A549 treated with dexamethasone at 1 μM for 4 hours (cell line): ENCODE measurements at places on chromosomes 2 and 18. TPM values are rescaled to one million over a fixed set of nuclear protein-coding genes. Genes with fewer than 3 reads are reported as not detected.

Gene ARHGEF4
- total RNA-seq: 7.8 to 15.5 TPM (median 11.2 TPM) in 5 replicates

Gene PLCL1
- total RNA-seq: 0.02 TPM in 1 of 5 replicates, not detected in the others

Gene CDH7
- total RNA-seq: 0.01 TPM in 1 of 5 replicates, not detected in the others

Gene CFAP65
- total RNA-seq: 0.21 to 0.27 TPM (median 0.22 TPM) in 5 replicates

Gene DUSP11
- total RNA-seq: 34.0 to 40.8 TPM (median 40.4 TPM) in 5 replicates

Gene ANAPC1
- total RNA-seq: 24.7 to 30.8 TPM (median 29.9 TPM) in 5 replicates

Gene PLA2R1
- 1.7 to 2.7 TPM (median 2.2 TPM) in 5 replicates for total RNA-seq

Gene FARSB
- total RNA-seq: 44.4 to 49.6 TPM (median 46.7 TPM) in 5 replicates

Gene SMYD1
- not detected in 5 replicates for total RNA-seq

Gene ANKRD30BL
- total RNA-seq: not detected in 5 replicates

Gene TRIB2
- total RNA-seq: 0.27 to 0.69 TPM (median 0.53 TPM) in 5 replicates

Gene AFF3
- 0.02 to 0.08 TPM (median 0.05 TPM) in 5 replicates for total RNA-seq

Gene IL1B
- total RNA-seq: 0.11 to 0.27 TPM (median 0.16 TPM) in 4 of 5 replicates, not detected in the other

Gene FAM210A
- 21.6 to 25.3 TPM (median 22.1 TPM) in 5 replicates for total RNA-seq

Gene B4GALT6
- total RNA-seq: 5.3 to 8.0 TPM (median 7.1 TPM) in 5 replicates

Gene ACKR3
- 7.7 to 14.4 TPM (median 12.5 TPM) in 5 replicates for total RNA-seq

Gene FTCDNL1
- 2.3 to 3.2 TPM (median 2.8 TPM) in 5 replicates for total RNA-seq

Gene CCDC102B
- total RNA-seq: 0.20 to 0.64 TPM (median 0.47 TPM) in 5 replicates

Gene MOGAT1
- not detected in 5 replicates for total RNA-seq

Gene LBH
- 109 to 189 TPM (median 158 TPM) in 5 replicates for total RNA-seq

Gene SERPINB13
- total RNA-seq: not detected in 5 replicates

Gene POTEJ
- total RNA-seq: not detected in 5 replicates
